Activated CD4-positive, alpha-beta memory T cell treated with anti-CD3 and anti-CD28 coated beads for 36 hours (primary cell): ENCODE measurements at places on chromosomes 11 and 22. TPM values are rescaled to one million over a fixed set of nuclear protein-coding genes. Genes with fewer than 3 reads are reported as not detected.

TRIM29 gene
- not detected for total RNA-seq

SMC1B gene
- total RNA-seq = 1.1 TPM

KCNC1 gene
- not detected for total RNA-seq

GAL3ST1 gene
- total RNA-seq = not detected

DNA sequence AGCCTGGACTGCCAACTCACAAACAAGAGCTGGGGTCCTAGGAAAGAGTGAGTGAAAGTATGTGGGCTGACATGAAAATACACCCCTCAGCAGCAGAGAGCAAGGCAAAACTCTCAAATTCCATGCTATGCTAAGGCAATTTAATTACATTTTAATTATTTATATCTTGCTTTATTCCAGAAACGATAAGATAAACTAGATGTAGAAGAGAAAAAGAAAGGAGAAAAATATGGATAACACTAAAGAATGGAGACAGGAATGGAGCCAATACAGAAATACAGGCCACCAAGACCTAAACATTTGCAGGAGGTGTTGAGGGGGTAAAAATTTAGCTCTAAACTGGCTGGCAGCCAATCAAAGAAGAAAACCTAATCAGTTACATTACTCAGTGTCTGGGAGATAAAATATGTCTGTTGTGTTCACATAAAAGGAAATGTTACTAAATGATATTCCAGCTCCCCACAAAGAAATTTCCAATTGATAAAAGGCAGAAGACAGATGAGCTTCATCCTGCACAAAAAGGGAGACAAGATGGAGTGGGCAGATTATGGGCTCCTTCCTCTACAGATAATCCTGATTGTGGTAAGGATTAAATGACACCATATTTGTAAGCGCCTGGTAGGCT, 223.5 kb upstream of the BLID start:
- no peaks in the 10 kb centered on the region for H3K36me3 ChIP-seq
- DNase-seq = no peak
- no peaks in the 10 kb centered on the region for H3K4me1 ChIP-seq
- no peaks in the 10 kb centered on the region for H3K27me3 ChIP-seq

DNA sequence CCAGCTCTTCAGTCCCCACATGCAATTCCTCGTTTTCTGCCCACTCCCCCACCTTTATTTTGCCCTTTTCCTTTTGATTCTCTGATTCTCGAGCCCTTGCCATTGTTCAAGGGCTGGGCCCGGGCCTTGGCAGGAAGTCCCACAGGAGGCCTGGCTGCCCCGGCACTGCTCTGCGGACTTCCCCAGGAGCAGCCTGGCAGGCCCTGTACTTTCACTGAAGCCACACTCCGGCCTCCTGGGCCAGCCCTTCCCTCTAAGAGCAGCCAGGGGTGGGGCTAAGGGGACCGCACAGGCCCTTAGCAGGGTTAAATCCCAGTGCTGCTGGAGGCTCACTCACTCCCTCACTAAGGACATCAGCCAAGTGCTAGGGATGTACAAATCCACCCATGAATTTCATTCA, 4.1 kb downstream of the LRRC32 start:
- peaks cover 21% of the 10 kb centered on the region for H3K4me1 ChIP-seq
- H3K27me3 ChIP-seq = peaks cover 18% of the 10 kb centered on the region
- peaks cover 1% of the 10 kb centered on the region for H3K36me3 ChIP-seq
- H3K4me3 ChIP-seq = no peak overlapping the region
- H3K27ac ChIP-seq = no peak overlapping the region

DNA sequence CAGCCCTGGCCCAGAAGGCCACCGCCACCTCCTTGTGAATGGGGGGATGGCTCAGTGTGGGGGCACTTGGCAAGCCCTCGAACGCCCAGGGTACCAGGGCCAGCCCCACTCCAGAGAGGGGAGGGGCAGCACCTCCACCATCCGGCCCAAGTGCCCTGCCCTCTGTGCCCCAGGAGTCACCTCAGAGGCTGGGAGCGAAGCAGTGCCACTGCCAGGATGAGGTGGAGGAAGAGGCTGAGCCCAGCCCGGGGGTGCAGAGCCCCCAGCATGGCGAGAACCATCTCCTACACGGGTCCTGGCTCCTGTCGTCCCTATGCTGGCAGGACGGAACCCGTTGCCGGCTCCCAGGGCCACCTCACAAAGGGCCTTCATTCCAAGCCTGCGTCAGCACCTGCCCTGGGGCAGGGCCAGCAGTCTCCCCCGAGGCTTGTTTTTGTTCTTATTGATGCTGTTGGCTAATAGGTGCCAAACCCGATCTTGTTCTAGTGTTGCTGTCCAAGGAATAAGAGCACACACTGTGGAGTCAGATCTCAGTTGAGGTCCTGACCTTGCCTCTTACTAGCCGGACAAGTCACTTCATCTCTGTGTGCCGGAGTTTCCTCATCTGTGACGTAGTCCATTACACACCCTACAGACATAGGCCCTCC, at the start of gene FREY1:
TSS of gene FREY1 (minus strand) at position 307 of the 647 bp plus-strand sequence. CDS start at position 281, 26 bp downstream.
- H3K27me3 ChIP-seq = no peaks in the 10 kb centered on the region
- DNase-seq = no peak
- peaks cover 4% of the 10 kb centered on the region for H3K4me1 ChIP-seq
- H3K4me3 ChIP-seq = no peak within 1 kb of the TSS
- no peak within 1 kb of the TSS for H3K27ac ChIP-seq

DNA sequence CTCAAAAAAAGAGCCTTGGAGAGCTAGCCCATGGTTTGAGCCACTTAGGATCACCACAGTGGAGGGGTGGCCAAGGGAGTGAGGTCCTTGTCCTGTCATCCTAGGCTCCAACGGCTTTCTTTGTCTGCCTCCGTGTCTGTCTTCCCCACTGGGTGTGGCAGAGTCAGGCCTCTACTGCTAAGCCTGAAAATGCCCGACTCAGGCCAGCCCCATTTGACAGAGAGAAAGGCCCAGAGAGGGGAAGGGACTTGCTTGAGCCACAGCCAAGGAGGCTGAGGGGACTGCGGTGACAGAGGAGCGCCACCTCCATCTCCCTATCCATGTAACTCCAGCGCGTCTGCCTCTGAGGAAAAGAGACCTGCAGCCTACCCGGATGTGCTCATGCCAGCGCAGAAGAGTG, 27.8 kb upstream of the CD82 start:
- H3K27me3 ChIP-seq = peaks cover 4% of the 10 kb centered on the region
- no peak overlapping the region for H3K4me3 ChIP-seq
- H3K4me1 ChIP-seq = peaks cover 3% of the 10 kb centered on the region
- no peaks in the 10 kb centered on the region for H3K36me3 ChIP-seq
